ENCODE measurements at places on chromosomes 1 and 21. TPM values are rescaled to one million over a fixed set of nuclear protein-coding genes. Genes with fewer than 3 reads are reported as not detected.

DNA sequence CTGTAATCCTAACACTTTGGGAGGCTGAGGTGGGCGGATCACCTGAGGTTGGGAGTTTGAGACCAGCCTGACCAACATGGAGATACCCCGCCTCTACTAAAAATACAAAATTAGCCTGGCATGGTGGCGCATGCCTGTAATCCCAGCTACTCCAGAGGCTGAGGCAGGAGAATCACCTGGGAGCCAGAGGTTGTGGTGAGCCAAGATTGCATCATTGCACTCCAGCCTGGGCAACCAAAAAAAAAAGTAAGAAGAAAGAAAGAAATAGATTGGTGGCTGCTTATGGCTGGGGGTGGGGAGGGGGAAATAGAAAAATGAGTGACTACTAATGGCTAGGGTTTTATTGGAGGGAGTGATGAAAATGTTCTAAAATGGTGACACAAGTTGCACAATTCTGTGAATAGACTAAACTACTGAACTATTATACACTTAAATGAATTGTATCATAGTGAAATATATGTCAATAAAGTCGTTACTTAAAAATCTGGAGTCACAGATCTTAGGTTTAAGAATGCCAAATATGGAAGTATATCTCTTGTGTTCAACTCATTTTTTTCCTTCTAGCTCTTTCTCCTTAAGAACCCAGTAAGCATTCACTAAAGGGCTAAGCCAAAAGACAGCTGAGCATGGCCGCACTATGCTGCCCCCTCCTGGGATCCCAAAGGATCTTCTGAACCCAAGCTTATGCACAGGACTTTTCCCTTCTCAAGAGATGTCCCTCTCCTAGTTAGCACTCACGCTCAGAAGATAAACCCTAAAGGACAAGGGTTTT, 3.2 kb upstream of the NPL start:
- peak; percentile 74 for DNase-seq

DNA sequence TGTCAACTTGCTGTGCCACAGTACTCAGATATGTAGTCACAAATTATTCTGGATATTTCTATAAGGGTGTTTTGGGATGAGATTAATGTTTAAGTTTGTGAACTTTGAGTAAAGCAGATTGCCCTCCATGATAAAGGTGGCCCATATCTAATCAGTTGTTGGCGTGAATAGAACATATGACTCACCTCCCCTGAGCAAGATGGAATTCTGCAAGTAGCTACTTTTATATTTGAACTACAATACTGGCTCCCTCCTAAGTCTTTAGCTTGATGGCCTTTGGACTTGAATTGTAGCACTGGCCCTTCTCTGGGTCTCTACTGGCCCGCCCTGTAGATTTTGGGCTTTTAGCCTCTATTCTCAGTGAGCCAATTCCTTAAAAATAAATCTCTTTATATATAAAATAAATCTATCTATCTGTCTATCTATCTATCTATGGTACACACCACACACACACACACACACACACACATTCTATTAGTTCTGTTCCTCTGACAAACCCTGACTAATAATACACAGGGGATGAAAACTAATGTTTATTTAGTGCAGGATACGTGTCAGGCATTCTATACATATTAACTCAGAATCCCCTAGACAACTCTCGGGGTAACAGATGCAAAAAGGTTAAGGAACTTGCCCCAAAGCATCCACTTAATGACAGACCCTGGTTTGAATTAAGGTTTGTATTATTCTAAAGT, 37.9 kb upstream of the PDC start:
- DNase-seq = no peak

DNA sequence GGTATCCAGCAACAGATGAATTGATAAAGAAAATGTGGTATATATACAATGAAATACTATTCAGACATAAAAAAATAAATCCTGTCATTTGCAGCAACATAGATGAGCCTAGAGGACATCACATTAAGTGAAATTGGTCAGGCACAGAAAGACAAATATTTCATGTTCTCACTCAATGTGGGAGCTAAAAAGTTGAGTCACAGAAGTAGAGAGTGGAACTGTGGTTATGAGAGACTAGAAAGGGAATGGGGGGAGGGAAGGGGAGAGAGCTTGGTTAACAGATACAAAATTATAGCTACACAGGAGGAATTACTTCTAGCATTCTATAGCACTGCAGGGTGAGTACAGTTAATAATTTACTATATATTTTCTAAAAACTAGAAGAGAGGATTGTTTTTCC, 37.1 kb upstream of the SERPINC1 start:
- DNase-seq = no peak

- DNase-seq = peak; percentile 75
These were observed at the start of gene GPX7 for GRCh38 chr1:52601991-52602855. Gene GPX7, plus strand, starts transcription at chr1:52602371. Its CDS starts 39 bp downstream, at chr1:52602410.

- DNase-seq = peak; percentile 74
These were observed 701 bp downstream of the CEP170 start for GRCh38 chr1:243254233-243254926.

GRCh38 chr21:24290151-24290833, 1317.0 kb downstream of the MRPL39 start:
- DNase-seq = no peak

The KLHDC9 gene
- total RNA-seq = 7.1 TPM

The CLEC20A gene
- total RNA-seq = not detected

GRCh38 chr1:3113047-3113740, 44.2 kb downstream of the PRDM16 start:
- no peak for DNase-seq

The GNAT2 gene
- total RNA-seq = not detected

The IL19 gene
- total RNA-seq = not detected

The TPTE gene
- not detected for total RNA-seq

The LCE1C gene
- total RNA-seq = not detected

Data from lung (tissue), 17 donors.